ENCODE measurements at places on chromosomes 5 and 9. TPM values are rescaled to one million over a fixed set of nuclear protein-coding genes. Genes with fewer than 3 reads are reported as not detected.

CNTNAP3 gene
- polyA plus RNA-seq: 6.6 TPM

IL9 gene
- polyA plus RNA-seq: not detected

BARHL1 gene
- not detected for polyA plus RNA-seq

FCN1 gene
- polyA plus RNA-seq: 0.83 TPM

PCDHGA5 gene
- polyA plus RNA-seq: 2.7 TPM

AIF1L gene
- polyA plus RNA-seq: 347 TPM

ADGRD2 gene
- polyA plus RNA-seq: 0.10 TPM

LMNB1 gene
- 165 TPM for polyA plus RNA-seq

ARL14EPL gene
- not detected for polyA plus RNA-seq

OTP gene
- not detected for polyA plus RNA-seq
